ENCODE measurements at places on chromosomes 6 and 20.

- no peak for DNase-seq
Measured at GRCh38 chr6:128704601-128705000, 178.3 kb upstream of the LAMA2 start.

GRCh38 chr20:16419138-16419715 lies 154.0 kb downstream of the KIF16B start:
- DNase-seq, result no peak

DNA sequence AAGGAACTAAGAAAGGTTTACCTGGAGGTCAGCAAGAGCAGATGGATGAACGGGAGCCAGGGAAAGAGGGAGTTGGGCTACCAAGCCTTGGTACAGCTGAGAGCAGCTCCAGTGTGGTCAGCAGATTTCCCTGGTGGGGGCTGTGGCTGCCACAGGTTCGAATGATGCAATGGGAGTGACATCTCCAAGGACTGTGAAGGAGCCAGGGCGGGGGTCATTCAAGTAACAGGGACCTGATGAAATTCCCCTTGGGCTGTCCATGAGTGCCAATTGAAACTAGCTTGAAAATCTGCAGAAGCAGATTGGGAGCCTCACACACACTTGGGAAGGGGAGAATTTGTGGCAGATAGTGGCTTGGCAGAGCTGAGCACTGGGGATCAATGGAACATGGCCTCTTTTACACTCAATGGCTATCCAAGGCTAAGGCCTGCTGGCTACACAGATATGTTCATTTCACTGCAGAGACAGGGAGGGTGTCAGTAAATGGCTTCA lies 247.0 kb upstream of the ECI2 start:
- DNase-seq, result no peak

DNA sequence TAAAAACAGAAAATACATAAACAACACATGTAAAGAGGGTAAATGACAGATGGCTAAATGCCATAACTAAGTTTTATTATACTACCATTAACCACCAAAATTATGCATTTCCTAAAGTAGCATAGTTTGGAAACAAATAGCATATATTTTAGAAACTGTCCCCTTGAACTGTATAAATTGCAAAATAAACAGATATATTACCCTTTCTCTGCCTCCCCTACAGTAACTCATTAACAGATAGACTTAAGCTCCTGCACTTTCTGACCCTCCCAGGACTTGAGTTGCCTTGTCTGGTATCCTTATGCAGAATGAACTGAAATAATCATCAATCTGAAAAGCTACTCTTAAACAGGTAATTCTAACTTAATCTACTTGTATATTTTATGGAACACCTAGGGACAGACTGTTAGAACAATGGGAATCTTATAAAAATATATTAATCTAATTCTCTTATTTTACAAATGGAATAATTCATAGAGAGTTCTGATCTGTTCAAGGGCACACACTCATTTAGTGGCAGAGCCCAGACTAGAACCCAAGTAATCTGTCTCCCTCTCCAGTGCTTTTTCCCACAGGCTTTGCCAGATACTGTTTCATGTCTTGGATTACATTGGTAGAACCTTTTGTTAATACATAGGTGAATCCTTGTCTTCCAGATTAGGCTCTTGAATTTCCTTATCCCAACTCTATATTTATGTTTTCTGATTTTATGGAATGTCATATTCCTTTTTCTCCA lies 50.6 kb upstream of the LOC128125822 start:
- no peak for DNase-seq

DNA sequence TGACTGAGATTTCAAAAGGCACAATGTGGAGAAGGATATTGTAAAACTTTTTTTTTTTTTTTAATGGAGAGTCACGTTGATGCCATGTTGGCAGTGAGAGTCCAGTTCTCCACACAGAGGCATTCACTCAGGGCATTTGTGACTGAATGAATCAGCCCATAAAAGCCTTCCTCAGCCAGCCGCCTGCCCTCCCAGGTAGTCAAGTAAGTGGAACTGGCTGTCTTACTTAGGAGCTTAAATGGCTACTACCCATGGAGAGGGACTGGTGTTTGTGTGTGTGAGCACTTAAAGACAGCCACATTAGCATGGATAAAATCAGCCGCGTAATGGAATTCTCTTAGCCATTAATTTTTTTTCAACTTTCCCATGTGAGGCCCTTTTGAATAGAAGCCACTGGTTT lies 12.6 kb downstream of the AAR2 start:
- DNase-seq, result no peak

DNA sequence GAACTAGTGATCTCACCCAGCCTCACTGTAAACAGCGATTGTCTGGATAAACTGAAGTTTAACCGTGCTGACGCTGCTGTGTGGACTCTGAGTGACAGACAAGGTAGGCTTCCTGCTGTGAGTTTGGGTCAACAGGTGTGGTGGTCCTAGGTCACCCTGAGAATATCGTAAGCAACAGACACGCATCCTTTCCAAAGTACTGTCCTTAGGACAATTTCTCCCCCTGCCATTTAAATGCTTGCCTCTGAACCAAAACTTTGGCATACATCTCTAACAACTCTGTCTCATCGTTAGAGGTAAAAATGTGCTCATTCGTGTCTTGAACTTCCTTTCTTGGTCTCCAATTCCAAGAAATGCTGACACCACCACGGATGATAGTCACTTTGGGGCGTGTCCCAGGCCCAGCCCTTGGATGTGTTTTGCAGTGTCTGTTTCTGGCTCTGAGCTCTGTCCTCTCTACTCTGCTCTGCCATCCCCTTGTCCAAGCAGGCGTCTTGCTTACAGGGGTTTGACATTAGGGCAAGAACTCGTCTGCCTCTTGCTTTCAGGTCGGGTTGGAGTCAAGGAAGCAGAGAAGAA lies 95.5 kb downstream of the EYA2 start:
- no peak for DNase-seq

- no peak for DNase-seq
Measured at GRCh38 chr6:28488916-28489365, 26.7 kb downstream of the GPX6 start.

GRCh38 chr6:63395381-63395780 lies 75.6 kb upstream of the LGSN start:
- no peak for DNase-seq

DNA sequence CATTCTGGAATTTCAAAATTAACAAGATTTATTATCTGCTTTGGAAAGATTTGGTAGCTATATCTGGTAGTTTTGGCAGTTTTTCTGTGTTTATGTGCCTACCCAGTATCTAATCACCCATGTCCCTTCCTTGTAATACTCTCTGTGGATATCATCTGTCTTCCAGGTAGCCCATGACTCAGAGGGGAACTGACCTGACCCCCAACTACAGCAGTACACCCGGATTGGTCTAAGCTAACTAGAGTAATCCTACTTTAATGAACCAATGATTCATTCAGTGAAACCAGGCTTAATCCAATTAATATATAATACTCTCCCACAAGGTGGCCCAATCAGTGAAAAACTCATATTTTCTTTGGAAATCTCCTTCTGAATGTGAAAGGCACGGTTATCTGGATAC lies 295.3 kb upstream of the SULF2 start:
- no peak for DNase-seq

DNA sequence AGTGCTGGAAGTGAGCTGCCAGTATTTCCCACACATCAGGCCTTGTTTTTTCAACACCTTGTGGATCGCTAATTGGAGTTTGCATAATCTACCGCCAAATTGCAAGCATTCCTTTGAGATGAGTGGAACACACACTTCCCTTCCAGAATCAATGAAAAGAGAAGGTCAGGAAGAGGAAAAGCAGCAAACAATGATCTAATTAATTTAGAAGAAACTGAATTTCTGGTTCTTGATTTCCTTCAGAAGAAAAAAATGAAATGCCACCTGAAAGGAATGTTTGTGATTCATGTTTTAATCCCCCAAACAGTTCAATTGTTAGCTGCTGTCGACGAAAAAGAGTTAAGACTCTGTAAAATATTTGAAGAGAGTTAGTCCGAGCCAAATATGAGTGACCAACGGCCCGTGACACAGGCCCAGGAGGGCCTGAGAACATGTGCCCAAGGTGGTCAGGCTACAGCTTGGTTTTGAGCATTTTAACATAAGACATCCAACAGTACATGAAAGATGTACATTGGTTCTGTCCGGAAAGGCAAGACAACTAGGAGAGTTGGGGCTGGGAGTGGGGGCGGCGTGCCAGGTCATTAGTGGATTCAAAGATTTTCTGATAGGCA lies 182.3 kb downstream of the MTFR2 start:
- no peak for DNase-seq

GRCh38 chr6:3618642-3619041 lies 132.9 kb downstream of the PXDC1 start:
- DNase-seq, result no peak

DNA sequence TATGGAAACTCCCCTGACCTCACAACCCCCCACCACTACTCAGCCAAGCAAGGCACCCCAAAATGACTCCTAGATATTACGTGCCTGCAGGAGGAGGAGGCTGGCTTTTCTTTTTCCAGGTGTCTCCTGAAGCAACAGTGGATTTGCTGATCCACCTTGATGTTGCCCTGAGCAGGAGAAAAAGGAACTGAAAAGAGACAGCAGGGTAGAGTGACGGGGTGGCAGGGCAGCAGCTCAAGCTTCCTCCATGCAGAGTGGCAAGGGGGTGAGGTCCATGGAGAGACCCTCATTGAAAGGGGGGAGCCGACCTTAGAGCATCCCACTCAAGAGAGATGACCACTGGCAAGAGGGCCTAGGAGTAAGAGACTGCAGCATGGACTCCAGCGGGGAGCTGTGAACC lies 112.0 kb upstream of the SIRPA start:
- DNase-seq, result no peak

- DNase-seq, result no peak
Measured at GRCh38 chr6:149235130-149235561, 82.4 kb upstream of the TAB2 start.

- DNase-seq, result no peak
Measured at GRCh38 chr6:78363688-78364087, 503.7 kb upstream of the IRAK1BP1 start.

GRCh38 chr6:45836984-45837383 lies 178.7 kb downstream of the CLIC5 start:
- DNase-seq, result no peak

DNA sequence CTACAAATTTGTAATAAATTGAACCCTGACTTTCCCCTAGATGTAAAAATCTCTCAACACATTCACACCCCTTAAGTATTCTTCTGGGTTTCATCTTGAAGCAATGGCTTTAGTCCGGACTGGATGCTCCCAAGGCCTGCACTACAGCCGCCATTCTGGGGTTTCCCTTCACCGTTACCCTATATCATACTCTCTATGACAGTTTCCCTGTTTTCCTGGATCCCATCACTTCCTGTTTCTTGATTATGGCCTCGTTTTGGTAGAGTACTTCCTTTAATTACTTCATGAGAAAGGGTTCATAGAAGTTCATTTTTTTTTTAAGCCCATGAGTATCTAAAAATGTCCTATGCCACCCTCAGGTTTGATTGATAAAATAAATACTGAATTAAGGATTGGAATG lies 11.7 kb downstream of the FIG4 start:
- no peak for DNase-seq

GRCh38 chr20:20233041-20233514 lies 134.8 kb upstream of the INSM1 start:
- DNase-seq, result no peak

GRCh38 chr6:30769853-30770524 lies 25.6 kb upstream of the IER3 start:
- no peak for DNase-seq

DNA sequence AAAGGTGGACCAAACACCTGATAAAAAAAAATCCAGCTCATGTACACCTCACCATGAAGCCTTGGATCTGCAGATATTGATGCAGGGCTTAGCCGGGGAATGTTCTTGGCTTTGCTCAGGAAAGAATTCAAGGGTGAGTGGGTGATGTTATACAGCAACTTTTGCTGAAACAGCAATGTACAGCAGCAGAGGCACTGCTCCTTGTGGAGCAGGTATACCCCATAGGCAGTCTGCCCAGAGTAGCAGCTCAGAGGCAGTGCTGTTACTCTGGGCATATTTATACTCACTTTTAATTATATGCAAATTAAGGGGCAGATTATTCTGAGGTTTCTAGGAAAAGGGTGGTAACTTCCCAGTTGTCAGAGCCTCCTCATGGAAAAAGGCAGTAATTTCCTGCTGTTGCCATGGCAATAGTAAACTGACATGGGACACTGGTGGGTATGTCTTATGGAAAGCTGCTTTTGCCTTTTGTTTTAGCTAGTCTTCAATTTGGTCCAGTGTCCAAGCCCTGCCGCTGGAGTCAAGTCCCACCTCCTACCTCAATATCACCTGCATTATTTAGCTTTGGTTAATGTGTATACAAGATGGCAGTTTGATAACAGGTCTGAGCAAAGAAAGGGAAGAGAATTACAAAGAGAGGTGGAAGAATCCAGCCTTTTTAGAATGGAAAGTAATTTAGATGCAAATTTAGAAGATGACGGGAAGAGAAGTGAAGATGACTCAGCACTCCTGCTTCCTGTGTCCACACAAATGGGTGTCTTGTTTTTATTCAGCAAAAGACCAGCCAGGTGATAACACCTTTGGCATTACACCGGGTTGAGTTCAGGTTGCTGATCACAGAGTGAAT lies 110.1 kb upstream of the JAG1 start:
- no peak for DNase-seq

DNA sequence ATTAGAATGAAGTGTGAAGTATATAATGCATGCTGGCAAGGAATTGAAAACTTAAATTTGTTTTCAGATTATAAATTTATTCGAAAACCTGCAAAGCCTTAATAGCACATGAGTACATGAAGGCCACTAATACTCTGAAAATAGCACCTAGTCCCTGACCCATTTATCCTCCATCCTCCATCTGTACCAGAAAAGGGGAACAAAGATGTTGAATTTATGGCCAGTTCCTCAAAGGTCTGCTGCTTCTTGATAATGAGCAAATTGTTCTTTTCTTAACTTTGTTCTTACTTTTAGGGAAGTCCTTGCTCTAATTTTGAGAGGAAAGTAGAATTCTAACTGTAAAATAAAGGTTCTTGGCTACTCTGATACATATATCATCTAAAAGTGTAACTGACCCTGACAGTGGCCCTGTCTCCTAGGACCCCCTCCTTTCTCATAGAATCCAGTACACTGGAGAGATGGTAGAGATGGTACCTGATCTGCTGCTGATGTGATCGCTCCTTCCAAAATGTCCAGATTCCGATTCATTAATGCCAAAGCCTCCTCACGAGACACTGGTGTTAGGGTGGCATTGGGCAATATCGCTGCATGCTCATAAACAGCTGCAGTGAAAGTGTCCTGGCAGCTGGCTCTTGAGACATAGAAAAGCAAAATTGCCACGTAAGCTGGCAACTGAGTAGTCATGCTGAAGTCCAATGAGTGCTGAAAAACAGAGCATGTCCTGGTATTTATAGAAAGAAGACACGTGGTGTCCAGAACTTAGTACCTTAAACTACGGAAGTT lies at the start of gene VNN1:
VNN1 (minus strand) TSS at position 704 of the 783 bp plus-strand sequence; CDS start at position 684, 20 bp downstream.
- no peak for DNase-seq

GRCh38 chr6:17466707-17467106 lies 73.3 kb downstream of the CAP2 start:
- no peak for DNase-seq

DNA sequence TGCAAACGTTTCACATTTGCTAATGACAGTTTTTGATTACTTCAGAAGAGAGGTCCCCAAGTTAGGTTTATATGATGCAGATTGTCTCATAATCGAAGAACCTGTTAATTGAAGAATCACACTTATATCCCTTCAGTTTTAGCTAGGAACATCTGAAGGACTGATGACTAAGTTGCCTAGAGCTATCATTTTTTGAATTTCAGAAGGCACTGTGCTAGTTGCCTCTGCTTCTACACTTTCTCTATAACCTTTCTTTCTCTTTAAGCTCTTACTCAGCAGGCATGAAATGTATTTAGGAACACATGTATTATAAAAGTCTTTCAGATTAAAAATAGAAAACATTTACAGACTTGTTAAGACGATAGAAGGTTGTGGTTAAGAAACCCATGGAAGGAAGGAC lies 14.4 kb upstream of the GJE1 start:
- DNase-seq, result no peak

GRCh38 chr6:99350573-99350972 lies 1.1 kb upstream of the FAXC start:
- DNase-seq, result no peak

Measured in activated CD4-positive, alpha-beta T cell treated with anti-CD3 and anti-CD28 coated beads for 4 hours (primary cell).